Mononuclear cell (primary cell): ENCODE measurements at places on chromosomes 16 and 17. TPM values are rescaled to one million over a fixed set of nuclear protein-coding genes. Genes with fewer than 3 reads are reported as not detected.

SLC38A8 gene
- total RNA-seq: not detected

AGRP gene
- total RNA-seq: not detected

ZSCAN10 gene
- total RNA-seq: under 0.01 TPM

RAB26 gene
- not detected for total RNA-seq

KIF2B gene
- total RNA-seq: not detected

ITGA2B gene
- 54.5 TPM for total RNA-seq

MRC2 gene
- total RNA-seq: 1.7 TPM

SLC5A2 gene
- total RNA-seq: 0.42 TPM

ITPRIPL2 gene
- total RNA-seq: 2.5 TPM

SULT1A1 gene
- 53.4 TPM for total RNA-seq

CDK5R1 gene
- 16.8 TPM for total RNA-seq

KRTAP9-4 gene
- not detected for total RNA-seq

PLK1 gene
- 0.84 TPM for total RNA-seq

SLC46A1 gene
- 0.42 TPM for total RNA-seq

TBC1D28 gene
- total RNA-seq: not detected

KRTAP9-2 gene
- not detected for total RNA-seq

CLEC3A gene
- not detected for total RNA-seq

HOXB1 gene
- total RNA-seq: not detected

TBC1D3B gene
- total RNA-seq: not detected

GRAPL gene
- total RNA-seq: 5.1 TPM

WNK4 gene
- total RNA-seq: 0.10 TPM

WFIKKN2 gene
- not detected for total RNA-seq

NPIPA3 gene
- not detected for total RNA-seq

RRAD gene
- 1.3 TPM for total RNA-seq

CACNB1 gene
- 4.5 TPM for total RNA-seq

CHD9NB gene
- not detected for total RNA-seq
